PC-3 (cell line): ENCODE measurements at places on chromosomes 12 and 14. TPM values are rescaled to one million over a fixed set of nuclear protein-coding genes. Genes with fewer than 3 reads are reported as not detected.
A peak's percentile ranks its signal among the peaks of the same experiment; 100 is the strongest.

GRCh38 chr12:29754235-29755189 lies 29.2 kb downstream of the TMTC1 start:
- no peaks in the 10 kb centered on the region; the same call in 1 of the 2 replicates for H3K27me3 ChIP-seq
- no peaks in the 10 kb centered on the region for H3K4me1 ChIP-seq
- DNase-seq = no peak
- H3K36me3 ChIP-seq = no peaks in the 10 kb centered on the region

DNA sequence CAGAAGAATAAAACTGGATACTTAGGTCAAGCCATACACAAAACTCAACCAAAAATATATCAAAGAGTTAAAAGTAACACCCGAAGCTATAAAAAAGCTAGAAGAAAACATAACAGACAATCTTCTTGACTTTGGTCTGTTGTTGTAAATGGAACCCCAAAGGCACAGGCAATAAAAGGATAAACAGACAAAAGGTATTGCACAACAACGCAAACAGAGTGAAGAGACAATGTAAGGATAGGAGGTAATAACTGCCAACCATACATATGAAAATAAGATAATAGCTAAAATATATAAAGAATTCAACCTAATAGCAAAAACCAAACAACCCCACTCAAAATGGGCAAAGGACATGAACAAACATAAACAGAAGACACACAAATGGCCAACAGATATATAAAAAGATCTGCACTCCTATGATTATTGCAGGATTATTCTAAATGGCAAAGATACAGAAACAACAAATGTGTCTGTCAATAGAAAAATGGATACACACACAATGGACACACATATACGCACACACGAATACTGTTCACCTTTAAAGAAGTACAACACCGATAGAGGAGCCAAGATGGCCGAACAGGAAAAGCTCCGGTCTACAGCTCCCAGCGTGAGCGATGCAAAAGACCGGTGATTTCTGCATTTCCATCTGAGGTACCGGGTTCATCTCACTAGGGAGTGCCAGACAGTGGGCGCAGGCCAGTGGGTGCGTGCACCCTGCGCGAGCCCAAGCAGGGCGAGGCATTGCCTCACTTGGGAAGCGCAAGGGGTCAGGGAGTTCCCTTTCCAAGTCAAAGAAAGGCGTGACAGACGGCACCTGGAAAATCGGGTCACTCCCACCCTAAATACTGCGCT lies 1137.1 kb downstream of the FSCB start:
- no peaks in the 10 kb centered on the region for H3K27me3 ChIP-seq
- no peak overlapping the region for H3K4me3 ChIP-seq
- H3K27ac ChIP-seq = no peak overlapping the region
- no peaks in the 10 kb centered on the region for H3K36me3 ChIP-seq
- DNase-seq = no peak
- no peaks in the 10 kb centered on the region for H3K4me1 ChIP-seq

Gene TCL1B
- not detected in 2 replicates for total RNA-seq

GRCh38 chr12:115857160-115857920 lies 420.2 kb downstream of the MED13L start:
- H3K27ac ChIP-seq = no peak overlapping the region
- DNase-seq = peak; percentile 22
- no peak overlapping the region for H3K4me3 ChIP-seq

GRCh38 chr14:58138714-58139482 lies 13.1 kb downstream of the ARMH4 start:
- no peaks in the 10 kb centered on the region for H3K36me3 ChIP-seq
- H3K4me1 ChIP-seq = peaks cover 4% of the 10 kb centered on the region
- H3K4me3 ChIP-seq = no peak overlapping the region

- no peak for DNase-seq
- peaks cover 18% of the 10 kb centered on the region for H3K4me1 ChIP-seq
- no peaks in the 10 kb centered on the region for H3K36me3 ChIP-seq
- no peak overlapping the region for H3K27ac ChIP-seq
- H3K4me3 ChIP-seq = no peak overlapping the region
Measured at GRCh38 chr14:92559486-92559885, 45.9 kb downstream of the RIN3 start.
